Gastroesophageal sphincter (tissue), 4 donors: ENCODE measurements at places on chromosomes 7 and 10.

- H3K27ac ChIP-seq: no peak overlapping the region
- no peak for ATAC-seq
- no peaks in the 10 kb centered on the region for H3K4me1 ChIP-seq
- H3K4me3 ChIP-seq: no peak overlapping the region
- H3K27me3 ChIP-seq: no peaks in the 10 kb centered on the region
Observed at GRCh38 chr7:113010377-113010776, 76.2 kb downstream of the GPR85 start.

- peak overlapping the region; percentile 79 for H3K27ac ChIP-seq
- no peaks in the 10 kb centered on the region for H3K27me3 ChIP-seq
- no peak overlapping the region for H3K4me3 ChIP-seq
- no peaks in the 10 kb centered on the region for H3K36me3 ChIP-seq
Observed at GRCh38 chr10:74293686-74294371, 142.8 kb downstream of the ADK start.

- ATAC-seq: no peak
- H3K4me1 ChIP-seq: no peaks in the 10 kb centered on the region
- no peak overlapping the region for H3K4me3 ChIP-seq
- H3K36me3 ChIP-seq: no peaks in the 10 kb centered on the region
- H3K27ac ChIP-seq: no peak overlapping the region
- no peaks in the 10 kb centered on the region for H3K27me3 ChIP-seq
Observed at GRCh38 chr10:112332022-112332421, 41.9 kb upstream of the ACSL5 start.

DNA sequence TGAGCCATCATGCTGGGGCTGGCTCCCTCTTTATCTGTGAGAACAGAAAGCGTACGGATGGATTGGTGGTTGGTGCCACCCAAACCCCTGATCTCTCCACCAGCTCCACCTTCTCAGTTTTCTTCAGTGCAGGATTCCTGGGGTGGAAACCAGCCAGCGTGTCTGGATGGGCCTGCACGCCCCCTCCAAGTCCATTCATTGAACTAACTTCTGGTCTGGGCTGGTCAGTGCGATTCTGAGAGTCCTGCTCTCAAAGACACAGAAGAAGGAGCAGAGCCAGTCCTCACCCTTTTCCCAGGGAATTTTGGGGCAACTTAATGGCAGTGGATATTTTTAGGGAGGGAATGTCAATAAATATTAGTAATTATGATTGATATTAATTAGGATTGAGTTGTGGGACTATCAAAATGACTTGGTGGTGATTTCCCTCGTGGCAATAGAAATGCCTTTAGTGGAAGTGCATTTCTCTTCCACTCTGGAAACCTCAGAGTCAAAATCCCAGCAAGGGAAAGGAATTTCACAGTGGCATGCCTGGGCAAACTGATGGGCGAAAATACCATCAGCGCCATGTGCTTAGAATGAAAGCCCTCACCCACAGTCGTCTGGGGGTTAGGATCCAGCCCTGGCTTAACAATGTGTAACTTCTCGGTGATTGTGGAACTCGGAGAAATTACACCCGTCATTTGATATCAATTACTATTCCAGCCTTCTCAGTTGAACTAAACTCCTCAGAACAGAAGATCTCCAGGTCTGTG is 69.3 kb upstream of the EEPD1 start:
- no peaks in the 10 kb centered on the region for H3K36me3 ChIP-seq
- no peak for ATAC-seq
- no peaks in the 10 kb centered on the region for H3K4me1 ChIP-seq
- H3K27ac ChIP-seq: no peak overlapping the region
- H3K4me3 ChIP-seq: no peak overlapping the region
- no peaks in the 10 kb centered on the region for H3K27me3 ChIP-seq

DNA sequence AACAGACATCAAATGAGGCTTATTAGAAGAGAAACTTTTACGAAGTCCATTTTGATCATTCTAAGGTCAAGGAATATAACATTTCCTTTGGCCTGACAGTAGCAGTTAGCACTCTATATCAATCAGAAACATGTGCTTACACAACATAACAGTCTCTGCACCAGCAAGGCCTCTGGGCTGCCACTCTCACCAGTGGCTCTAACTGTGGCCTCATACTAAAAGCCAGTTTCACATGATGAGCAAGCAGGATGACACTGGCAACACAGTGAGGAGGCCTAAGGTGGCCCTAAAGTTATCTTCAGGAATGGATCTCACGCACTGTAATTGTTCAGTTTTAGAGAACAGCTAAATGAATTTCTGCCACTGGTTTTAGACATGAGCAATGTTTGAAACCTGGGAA is 126.8 kb downstream of the COBL start:
- no peak overlapping the region for H3K4me3 ChIP-seq
- ATAC-seq: no peak
- H3K27ac ChIP-seq: no peak overlapping the region
- H3K36me3 ChIP-seq: no peaks in the 10 kb centered on the region
- no peaks in the 10 kb centered on the region for H3K4me1 ChIP-seq
- H3K27me3 ChIP-seq: no peaks in the 10 kb centered on the region

DNA sequence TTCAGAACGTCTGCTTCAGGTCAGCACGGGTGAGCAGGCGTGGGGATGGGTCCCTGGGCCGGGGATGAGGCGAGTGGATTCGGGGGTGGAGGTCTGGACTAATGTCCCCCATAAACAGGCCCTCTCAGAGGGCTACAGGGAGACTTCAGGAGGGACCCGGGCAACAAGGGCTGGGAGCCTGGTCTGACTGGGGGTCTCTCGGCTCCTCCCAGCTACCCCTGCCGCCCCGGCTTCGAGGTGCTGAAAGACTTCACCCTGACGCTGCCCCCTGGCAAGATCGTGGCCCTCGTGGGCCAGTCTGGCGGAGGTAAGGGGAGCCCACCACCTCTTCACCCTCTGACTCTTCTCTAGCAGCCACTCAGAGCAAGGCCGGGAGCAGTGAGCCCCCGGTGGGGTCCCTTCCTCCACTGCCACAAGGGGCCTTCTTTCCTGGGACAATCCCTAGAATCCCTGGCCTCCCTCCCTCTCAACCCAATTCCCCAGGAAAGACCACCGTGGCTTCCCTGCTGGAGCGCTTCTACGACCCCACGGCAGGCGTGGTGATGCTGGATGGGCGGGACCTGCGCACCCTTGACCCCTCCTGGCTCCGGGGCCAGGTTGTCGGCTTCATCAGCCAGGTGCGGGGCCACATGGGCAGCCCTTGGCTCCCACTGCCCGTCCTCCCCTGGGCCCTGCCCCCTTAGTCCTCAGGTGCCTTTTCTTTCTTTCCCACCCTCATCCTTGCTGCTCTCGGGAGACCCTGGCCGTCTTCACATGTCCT is 7.5 kb upstream of the ASIC3 start:
- no peak overlapping the region for H3K27ac ChIP-seq
- H3K4me1 ChIP-seq: peaks cover 9% of the 10 kb centered on the region
- no peak for ATAC-seq
- H3K4me3 ChIP-seq: no peak overlapping the region
- no peaks in the 10 kb centered on the region for H3K36me3 ChIP-seq

DNA sequence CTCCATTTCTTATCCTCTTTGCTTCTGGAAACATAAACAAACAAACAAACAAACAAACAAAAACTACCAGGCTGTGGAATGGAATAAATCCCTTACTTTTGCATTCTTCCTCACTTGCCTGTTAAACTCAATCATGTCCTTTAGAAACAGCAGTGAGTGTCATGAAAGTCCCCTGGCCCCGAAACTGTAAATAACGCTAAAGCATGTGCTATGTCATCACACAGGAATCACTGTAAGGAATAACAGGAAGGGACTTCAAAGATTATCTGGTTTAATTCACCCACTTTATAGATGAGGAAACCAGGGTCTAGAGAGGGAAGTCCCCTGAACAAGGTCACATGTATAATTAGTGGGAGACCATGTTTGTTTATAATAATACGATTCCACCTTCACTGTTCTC is 159.4 kb upstream of the MEOX2 start:
- no peaks in the 10 kb centered on the region for H3K27me3 ChIP-seq
- no peak for ATAC-seq
- H3K4me3 ChIP-seq: no peak overlapping the region
- H3K4me1 ChIP-seq: no peaks in the 10 kb centered on the region
- no peaks in the 10 kb centered on the region for H3K36me3 ChIP-seq
- no peak overlapping the region for H3K27ac ChIP-seq
